Hindlimb muscle (tissue), 1 donor: ENCODE measurements at places on chromosomes 2 and 18. TPM values are rescaled to one million over a fixed set of nuclear protein-coding genes. Genes with fewer than 3 reads are reported as not detected.

The APCDD1 gene
- 11.1 TPM for polyA plus RNA-seq

The ERFE gene
- polyA plus RNA-seq, result 6.3 TPM

GRCh38 chr2:166677996-166678395 is 183.9 kb upstream of the SCN7A start:
- no peak for DNase-seq

- no peak for DNase-seq
Measured at GRCh38 chr18:71936744-71937143, 607.4 kb downstream of the CBLN2 start.

The ZBTB7C gene
- polyA plus RNA-seq, result 5.8 TPM

DNA sequence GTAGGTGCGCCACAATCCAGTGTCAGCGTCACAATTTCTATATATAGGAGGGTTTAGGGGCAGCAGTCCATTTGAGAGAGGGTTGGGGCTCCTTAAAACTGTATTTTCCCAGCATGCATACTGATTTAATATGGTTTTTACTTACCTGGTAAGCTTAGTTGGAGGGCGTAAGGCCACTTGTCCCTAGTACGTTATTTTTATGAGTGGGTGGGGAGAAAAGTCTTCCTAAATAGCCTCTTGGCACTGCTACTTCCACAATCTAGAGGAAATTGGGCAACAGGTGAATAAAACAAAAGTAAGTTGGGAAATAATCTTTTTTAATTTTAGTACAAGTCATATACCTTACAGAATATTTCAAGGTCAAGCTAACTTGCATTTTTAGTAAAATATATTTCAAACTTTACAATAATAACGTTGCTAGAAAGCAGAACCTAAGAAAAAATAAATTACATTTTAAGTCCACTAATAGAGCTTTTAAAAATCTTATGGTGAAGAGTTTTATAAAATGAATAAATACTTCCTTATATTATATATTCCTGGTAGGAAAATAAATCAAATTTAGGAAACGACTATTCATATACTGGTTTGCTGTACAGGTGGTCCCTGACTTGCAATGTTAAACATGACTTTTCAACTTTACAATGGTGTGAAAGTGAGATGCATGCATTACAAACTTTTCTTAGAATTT is 20.9 kb downstream of the DHRS9 start:
- no peak for DNase-seq

DNA sequence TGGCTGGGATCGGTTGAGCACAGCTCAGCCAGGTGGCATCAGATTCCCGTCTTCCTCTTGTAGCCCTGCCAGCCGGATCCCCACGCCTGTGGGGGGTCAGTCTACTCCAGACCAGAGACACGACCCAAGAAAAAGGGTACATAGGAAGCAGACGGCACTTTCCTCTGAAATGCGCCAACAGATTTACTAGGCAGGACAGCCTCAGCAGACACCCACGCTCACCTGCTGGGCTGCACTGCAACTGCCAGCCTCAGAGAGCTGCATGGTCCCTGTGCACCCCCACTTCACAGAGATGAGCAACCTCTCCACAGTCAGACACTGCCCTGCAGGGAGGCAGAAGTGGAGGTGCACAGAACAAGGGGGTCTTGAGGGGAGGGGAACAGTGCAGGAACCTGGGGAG is 75.7 kb upstream of the OTOS start:
- DNase-seq, result no peak

DNA sequence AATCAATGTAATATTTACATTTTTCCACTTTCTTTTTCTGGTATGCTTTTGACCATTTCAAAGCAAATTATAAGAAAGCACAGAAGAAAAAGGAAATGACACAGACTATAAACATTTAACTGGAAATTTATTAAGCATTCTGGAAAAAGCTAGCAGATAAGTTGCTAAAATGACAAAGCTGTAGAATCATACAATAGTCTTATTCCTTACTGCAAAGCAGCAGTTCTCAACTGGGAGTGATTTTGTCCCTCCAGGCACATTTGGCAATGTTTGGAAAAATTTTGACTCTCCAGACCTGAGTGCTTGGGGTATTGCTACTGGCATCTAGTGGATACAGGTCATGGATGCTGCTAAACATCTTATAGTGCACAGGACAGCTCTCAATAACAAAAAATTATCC is 75.1 kb downstream of the MBD5 start:
- DNase-seq, result no peak

DNA sequence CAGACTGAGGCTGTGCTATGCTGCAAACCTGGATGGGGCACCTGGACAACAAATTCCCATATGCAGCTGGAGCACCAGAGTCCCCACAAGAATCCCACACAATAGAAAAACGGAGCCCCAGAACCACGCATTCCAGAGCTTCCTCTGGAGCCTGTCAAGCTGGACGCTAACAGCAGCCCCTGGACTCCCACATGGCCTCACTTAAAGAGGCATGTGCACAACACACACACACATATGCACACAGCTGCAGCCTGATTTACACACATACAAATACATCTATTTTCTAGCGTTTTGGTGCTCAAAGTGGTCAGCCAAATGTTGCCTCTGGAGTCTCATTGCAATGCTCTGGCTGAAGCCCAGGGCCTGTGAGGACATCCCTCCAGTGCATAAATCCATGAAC is 632.7 kb upstream of the ID2 start:
- DNase-seq, result peak; percentile 53

The SLC5A7 gene
- 0.06 TPM for polyA plus RNA-seq

- DNase-seq, result no peak
Measured at GRCh38 chr2:20597860-20598183, 53.1 kb downstream of the HS1BP3 start.

GRCh38 chr18:77153404-77153803 is 20.8 kb upstream of the MBP start:
- DNase-seq, result no peak

DNA sequence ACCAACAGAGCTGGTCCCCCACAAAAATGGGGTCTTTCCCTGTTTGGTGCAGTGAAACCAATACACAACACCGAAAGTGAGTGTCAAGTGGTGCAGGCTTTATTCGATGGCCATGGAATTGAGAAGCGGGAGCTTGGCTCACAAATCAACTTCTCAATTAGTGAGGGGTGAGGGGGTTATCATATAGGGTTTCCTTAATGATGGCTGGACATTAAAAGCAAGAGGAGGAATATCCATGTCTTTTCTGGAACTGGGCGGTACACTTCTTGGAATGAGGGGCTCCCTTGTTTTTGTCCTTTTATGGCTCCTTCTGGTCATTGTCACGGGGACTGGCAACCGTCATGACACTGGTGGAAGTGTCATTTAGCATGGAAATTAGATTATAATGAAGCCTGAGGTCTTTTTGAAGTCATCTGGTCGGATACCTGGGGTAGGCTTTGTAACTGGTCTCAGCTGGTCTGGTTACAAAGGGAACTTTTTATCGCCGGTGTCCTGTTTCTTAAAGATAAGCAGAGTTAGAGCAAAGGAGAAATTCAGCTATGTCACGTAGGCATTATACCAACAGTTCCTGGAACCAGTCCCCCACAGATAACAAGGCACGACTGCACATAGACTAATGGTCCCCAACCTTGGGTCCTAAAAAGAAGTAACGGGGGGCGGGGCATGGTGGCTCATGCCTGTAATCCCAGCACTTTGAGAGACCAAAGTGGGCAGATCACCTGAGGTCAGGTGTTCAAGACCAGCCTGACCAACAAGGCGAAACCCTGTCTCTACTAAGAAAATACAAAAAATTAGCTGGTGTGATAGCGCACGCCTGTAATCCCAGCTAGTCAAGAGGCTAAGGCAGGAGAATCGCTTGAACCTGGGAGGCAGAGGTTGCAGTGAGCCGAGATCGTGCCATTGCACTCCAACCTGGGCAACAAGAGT is 93.5 kb upstream of the NDUFV2 start:
- no peak for DNase-seq

DNA sequence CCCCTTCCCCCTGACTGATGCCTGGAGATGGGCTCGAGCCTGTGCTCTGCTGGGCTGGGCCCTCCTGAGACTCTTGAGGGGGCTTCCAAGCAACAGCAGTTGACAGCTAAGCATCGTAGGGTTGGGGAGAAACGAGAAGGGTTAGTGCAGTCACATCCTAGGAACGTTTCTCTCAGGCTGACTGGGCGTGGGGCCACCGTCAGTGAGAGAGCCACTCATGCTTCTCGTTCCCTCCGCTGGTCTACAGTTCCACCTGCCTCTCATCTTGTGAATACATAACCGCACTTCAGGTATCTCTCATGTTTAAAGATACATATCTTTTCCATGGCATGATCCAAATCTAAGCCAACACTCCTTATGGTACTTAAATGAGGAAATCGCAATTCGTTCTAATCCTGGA is 66.4 kb downstream of the TRAPPC12 start:
- DNase-seq, result no peak

GRCh38 chr2:20403774-20404312 is 43.0 kb upstream of the RHOB start:
- no peak for DNase-seq

DNA sequence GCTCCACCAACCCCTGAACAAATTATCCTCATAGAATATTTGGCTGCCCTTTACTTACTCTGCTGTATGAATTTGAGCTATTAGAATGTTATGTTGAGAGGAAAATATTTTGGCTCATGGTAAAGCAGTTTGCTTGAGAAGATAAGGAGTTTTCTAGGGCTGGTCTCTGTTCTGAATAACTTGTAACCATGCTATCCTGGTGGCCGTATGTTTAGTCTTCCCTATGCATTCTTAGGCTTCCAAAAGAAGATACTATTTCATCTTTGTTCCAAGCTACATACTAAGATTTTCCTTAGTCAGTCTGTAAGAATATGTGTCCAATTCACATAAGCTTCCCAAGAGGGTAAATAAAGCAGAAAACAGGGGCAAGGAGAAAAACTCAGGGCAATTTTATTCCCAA is 1105.1 kb upstream of the PIK3C3 start:
- peak; percentile 2 for DNase-seq

DNA sequence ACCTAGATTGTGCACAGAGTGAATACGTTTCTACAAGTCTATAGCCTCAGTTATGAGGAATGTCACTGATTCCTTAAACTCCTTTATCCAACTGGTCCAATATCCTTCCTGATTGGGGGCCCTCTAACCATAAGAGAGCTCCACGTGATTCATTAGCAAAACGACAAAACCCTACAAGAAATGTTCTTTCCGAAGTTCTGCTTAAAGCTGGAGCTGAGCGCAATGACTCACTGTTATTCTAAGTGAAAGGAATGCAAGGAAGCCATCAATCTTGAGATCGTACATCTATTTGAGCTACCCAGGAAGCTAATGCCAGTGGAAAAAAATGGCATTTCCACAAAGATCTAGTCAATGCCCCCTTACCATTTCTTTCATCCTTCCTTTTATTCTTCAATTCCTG is 354.9 kb upstream of the CDH20 start:
- DNase-seq, result no peak

The FAM161A gene
- 14.3 TPM for polyA plus RNA-seq

The COBLL1 gene
- 7.3 TPM for polyA plus RNA-seq

The LINC00305 gene
- not detected for polyA plus RNA-seq

DNA sequence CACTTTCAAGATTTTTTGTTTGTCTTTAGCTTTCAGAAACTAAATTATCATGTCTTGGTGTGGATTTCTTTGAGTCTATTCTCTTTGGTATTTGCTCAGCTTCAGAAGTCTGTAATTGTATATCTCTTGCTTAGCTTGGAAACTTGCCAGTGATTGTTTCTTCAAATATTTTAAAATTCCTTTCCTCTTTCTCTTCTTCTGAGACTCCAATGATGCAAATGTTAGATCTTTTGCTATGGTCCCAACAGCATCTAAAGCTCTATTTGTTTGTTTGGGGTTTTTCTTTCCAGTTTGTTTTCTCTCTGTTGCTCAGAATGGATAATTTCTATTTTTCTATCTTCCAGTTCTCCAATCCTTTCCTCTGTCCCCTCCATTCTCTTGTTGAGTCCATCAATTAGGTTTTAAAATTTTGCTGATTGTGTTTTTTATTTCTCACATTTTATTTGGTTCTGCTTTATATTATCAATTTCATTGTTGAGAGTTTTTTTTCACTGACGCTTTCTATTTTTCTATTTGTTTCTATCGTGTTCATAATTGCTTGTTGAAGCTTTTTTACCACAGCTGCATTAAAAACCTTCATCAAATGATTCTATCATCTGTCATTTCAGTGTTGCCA is 81.5 kb upstream of the DAPL1 start:
- no peak for DNase-seq

The MC2R gene
- 0.23 TPM for polyA plus RNA-seq

DNA sequence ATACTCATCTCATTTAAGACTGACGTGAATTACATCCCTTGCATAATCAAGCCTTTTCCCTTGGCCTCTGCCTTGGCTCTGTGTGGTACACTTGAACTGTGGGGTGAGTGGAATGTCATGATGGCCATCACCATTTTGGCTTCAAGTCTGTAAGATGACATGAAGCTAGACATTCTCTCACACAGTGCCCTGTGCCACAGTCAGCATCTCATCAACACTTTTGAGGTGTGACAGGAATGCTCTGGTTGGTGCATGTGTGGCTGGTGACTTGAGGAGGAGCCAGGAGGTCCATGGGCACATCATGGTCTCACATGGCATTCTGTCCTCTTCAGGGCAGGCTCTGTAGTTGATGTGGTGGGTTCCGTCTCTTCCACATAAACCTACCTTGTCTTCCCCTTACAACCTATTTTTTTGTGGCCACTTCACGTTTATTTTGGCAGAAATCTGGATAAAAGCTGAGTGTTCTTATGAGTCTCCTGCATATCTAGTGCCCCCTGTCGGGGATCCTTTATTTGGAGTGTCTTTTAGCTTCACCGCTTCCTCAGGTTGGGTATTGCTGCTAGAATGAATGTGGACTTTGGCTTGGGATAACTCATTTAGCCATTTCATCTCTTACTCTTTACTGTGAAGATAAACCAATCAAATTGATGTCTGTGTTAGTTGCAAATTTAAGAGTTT is 28.1 kb downstream of the MAP4K4 start:
- DNase-seq, result no peak

- no peak for DNase-seq
Measured at GRCh38 chr2:10720947-10721395, 459 bp upstream of the ATP6V1C2 start.

The KIAA2012 gene
- 0.19 TPM for polyA plus RNA-seq

DNA sequence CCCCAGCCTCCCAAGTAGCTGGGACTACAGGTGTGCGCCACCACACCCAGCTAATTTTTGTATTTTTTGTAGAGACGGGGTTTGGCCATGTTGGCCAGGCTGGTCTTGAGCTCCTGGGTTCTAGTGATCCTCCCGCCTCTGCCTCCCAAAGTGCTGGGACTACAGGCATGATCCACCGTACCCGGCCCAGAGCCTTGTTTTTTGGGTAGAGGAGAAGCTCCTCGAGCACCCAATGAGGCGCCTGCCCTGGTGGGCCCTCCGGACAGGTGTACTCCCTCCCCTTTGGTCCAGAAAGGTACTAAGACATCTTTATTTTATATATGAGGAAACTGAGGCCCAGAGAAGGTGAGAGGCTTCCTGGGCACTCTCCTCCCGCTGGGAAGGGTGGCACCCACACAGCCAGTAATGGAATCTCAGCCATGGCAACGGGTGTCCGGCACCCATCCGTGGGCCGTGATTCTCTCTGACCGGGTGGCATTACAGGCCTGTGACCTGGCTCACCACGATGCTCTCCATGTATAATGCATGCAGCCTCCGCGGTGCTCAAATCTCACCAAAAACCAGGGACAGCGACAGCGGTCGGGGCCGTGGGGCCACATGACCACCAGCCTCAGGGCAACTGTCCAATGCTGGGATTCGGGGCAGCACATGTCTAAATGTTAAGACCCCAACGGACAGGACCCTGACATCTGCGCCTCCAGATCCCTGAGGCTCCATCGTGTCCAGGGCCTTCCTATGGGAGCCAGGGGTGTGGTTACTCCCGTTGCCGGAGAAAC is 16.8 kb upstream of the KLHL30 start:
- no peak for DNase-seq

The SCYGR4 gene
- polyA plus RNA-seq, result not detected

The MEIS1 gene
- 16.6 TPM for polyA plus RNA-seq

GRCh38 chr2:149021761-149022160 is 16.7 kb upstream of the LYPD6B start:
- DNase-seq, result no peak

- DNase-seq, result no peak
Measured at GRCh38 chr2:62292190-62292589, 96.3 kb downstream of the B3GNT2 start.
